ENCODE measurements at places on chromosomes 5 and 9.

DNA sequence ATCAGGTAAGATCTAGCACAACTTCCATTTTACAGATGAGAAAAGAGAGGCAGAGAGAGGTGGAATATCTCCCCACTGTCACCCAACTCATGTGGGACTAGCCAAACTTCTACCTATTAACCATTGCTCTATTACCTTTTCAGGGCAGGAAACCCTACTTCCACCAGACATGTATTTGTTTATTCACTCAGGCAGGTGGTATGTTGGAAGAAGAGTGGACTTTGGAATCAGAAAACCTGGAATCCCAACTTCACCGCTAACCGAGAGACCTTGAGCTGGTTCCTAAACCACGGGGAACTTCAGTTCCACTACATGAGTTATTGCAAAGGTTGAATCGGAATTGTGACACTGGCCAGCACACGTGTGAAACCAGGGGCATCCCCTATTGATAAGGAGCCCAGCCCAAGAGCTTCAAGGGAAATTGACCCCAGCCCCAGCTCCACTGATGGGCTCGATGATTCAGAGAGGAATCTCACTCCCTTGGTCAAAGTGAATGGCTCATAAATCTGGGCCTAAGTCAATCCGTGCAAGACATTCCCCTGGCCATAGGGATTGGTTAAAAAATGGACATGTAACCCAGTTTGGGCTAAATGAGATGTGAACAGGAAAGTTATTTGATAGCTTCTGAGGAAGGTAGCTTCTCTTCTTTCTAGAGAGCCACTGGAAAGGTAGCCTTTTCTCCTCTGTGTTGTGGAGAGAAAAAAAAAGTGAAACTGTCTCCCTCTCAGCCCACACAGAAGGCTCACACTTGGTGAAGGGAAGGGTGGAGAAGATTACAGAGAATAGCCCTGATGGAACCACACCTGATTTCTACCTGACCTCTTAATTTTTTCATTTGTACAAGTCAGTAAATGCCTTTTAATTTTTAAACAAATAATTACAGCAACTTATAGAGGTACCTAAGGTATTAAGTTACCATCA, 5.5 kb upstream of the GLIS3 start:
- no peak for DNase-seq

- no peak for DNase-seq
Measured at GRCh38 chr9:120524863-120525262, 55.1 kb downstream of the CDK5RAP2 start.

- DNase-seq, result no peak
Measured at GRCh38 chr5:132837868-132838267, 7.4 kb upstream of the SHROOM1 start.

- no peak for DNase-seq
Measured at GRCh38 chr5:26737348-26738265, 300.8 kb downstream of the CDH9 start.

DNA sequence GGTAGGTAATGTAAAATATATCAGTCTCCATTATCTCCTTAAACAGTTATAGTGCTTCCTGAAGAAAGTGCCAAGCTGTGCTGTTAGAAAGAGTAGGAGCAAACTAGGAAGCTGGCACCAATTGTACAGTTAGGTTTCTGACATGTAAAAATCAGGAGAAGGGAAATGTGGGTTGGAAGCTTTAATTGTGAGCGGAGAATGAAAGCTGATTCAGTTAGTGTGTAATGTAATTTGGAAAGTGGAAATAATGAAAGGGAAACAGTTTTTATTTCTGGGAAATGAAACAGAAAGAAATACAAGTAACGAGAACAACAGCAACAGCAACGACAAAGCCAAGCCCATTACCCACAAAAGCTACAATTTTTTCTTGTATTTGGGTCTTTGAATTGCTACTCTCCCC, 48.8 kb upstream of the JAK2 start:
- no peak for DNase-seq

GRCh38 chr9:121613009-121613752, 38.3 kb upstream of the DAB2IP start:
- DNase-seq, result peak; percentile 94

- DNase-seq, result peak; percentile 31
Measured at GRCh38 chr9:4435197-4435596, 55.1 kb upstream of the SLC1A1 start.

DNA sequence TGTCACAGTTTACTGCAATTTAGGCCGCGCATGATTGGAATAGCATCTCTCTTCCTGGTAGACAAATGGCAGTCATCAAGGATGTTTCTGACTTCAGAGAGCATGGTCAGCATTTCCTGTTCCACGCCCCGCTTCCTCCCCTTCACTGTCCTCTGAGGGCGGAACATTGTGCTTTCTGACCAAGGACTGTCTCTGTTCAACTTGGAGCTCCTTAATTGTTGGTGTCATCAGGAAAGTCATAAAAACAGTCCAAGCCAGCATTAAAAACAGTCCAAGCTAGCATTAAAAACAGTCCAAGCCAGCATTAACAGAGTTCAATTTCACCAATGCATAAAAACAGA, 301.3 kb upstream of the IRX4 start:
- no peak for DNase-seq

DNA sequence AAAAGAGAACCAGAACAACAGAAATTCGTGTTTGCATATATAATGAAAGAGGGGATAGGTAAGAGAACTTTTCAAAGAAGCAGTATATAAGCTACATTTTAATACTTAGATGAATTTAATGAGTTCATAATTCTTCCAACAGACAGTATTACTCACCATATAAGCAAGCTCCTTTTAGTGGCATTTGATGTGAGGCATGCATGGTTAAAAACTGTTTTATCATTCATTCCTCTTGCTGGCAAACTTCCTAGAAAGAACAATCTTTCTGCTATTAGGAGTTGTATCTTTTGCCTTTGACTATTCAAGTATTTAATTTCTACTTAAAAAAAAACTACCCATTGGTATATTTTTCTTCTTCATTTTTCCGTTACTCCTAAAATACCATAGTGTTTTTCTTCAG, 65.7 kb upstream of the EIF4EBP3 start:
- DNase-seq, result peak; percentile 22

DNA sequence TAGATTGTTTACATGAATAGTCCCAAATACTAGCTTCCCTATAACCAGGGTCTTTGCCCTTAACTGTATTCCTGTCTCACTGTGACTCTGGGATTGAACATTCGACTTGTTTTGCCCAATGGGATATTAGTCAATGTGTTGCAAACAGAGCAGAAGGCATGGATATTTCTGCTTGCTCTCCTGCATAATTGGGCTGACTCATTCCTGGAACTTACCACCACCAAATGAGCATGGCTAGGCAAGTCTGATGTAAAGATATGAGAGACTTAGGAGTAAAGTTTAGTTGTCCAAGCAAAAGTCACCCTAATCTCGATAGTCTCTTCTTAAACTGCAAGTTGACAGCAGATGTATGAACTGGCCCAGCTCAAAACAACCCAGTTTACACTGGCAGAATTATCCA, 273.5 kb upstream of the CCNG1 start:
- DNase-seq, result peak; percentile 5

DNA sequence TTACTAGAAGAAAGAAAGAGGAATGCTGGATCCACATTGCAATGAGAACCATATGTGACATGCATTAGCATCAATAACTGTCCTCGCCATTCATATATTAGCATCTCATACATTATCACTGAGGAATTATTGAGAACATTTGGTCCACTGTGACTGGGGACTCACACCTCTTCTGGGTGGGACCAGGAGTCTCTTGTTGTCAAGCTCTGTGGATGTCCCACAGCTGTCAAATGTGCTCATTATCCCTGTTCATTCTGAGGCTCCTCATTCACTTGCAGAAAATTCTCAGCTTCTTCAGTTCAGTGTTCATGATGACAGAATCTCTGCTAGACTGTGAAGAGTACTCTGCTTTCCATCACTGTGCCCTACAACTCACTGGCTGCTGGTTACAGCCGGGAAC, 109.4 kb downstream of the PJA2 start:
- no peak for DNase-seq

DNA sequence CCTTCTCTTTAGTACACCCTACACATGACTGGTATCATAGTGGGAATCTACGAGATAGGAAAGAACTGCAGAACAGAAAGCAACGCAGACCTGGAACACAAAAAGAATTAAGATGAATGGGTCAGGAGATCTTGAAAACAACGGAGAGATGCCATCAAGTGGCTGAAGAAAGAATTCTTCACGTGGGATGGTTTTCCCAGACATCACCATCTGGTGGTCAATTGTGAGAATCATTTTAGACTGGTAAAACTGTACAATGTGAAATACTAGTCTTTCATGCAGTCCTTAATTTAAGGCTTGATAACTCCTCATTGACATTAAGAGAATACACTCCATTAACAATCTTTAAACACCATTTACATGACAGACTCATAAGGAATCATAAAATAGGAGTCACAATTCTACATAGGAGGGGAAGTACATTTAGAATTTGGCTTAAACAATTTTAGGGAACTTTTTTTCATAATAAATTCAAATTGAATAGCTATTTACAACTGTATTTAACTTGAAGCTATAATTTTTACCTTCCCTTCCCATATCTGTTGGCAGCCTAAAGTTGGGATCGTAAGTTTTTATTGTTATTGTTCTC, 128.4 kb upstream of the TRPM3 start:
- peak; percentile 70 for DNase-seq

GRCh38 chr9:13351778-13352386, 72.4 kb upstream of the MPDZ start:
- peak; percentile 63 for DNase-seq

GRCh38 chr9:74610523-74611061, 113.5 kb downstream of the RORB start:
- DNase-seq, result no peak

DNA sequence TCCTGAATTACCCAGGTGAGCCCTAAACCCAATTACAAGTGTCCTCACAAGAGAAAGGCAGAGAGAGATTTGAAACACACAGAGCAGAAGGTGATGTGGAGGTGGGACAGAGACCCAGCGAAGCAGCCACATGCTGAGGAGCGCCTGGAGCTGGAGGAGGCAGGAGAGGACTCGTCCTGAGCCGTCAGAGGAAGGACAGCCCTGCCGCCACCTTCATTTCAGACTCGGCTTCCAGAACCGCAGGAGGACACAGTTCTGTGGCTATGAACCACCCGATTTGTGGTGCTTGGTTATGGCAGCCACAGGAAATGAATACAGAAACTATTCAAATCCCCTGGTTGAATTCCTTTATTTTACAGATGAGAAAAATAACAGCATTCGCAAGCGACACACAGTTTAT, 16.4 kb upstream of the FBP1 start:
- DNase-seq, result no peak

- DNase-seq, result peak; percentile 94
Measured at GRCh38 chr9:20684035-20684874, at the start of gene FOCAD. Gene FOCAD, plus strand, starts transcription at chr9:20684259. Its CDS starts 31,095 bp downstream, at chr9:20715354.

- no peak for DNase-seq
Measured at GRCh38 chr9:131104016-131104740, 7.8 kb downstream of the AIF1L start.

GRCh38 chr5:68216245-68217046, 890 bp downstream of the PIK3R1 start:
- peak; percentile 75 for DNase-seq

DNA sequence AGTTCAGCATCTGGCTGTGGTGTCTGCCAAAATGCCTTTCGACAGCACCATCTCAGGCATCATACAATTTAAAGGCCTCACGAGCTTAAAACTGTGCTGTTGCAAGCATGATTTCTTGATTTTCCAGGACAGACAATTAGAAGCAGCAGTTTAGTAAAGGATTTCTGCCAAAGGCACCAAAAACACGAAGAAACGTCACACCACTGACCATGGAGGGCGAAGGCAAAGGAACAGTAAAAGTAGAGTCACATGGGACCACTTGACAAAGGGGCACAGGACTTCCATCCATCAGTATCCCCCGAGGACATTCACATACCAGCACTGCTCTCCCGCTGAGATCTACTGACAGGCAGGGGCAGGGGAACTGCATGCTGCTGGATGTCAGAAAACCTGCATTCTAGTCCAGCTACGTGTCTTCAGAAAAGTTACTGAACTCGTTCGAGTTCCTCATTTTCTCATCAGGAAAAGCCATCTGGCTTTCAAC, 70.4 kb upstream of the FBXW11 start:
- DNase-seq, result no peak

DNA sequence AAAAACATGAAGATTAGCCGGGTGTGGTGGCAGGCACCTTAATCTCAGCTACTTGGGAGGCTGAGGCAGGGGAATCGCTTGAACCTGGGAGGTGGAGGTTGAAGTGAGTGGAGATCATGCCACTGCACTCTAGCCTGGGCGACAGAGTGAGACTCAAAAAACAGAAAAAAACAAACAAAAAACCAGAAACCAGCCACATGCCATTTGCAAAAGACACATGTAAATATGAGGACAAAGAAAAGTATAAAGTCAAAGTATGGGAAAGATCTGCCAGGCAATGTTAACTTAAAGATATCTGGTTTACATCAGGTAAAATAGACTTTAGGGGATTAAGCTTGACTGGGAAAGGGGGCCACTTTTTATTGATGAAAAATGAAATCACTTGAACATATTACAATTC, 90.7 kb downstream of the FNBP1 start:
- DNase-seq, result no peak

- DNase-seq, result no peak
Measured at GRCh38 chr5:108528655-108529054, 146.8 kb upstream of the FBXL17 start.

- DNase-seq, result peak; percentile 77
Measured at GRCh38 chr5:124902097-124902821, 155.8 kb upstream of the ZNF608 start.

DNA sequence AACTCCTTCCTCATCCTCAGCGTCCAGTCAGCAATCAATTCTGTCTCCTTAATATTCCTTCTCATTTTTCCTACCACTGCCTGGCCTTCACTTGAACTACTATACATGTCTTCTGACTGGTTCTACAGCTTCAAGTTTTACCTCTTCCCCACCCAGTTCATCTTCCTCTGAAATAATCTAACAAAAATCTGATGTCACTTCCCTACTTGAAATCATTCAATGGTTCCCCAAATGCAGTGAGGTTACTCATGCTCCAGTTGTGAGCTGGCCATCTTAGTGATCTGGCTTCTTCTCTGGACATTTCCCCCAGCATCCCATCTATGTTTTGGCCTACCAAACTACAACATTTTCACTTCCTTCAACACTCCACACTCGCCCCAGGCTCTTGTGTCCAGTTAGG, 14.9 kb upstream of the TMEM267 start:
- DNase-seq, result no peak

GRCh38 chr5:107074996-107075395, 595.7 kb downstream of the EFNA5 start:
- no peak for DNase-seq

DNA sequence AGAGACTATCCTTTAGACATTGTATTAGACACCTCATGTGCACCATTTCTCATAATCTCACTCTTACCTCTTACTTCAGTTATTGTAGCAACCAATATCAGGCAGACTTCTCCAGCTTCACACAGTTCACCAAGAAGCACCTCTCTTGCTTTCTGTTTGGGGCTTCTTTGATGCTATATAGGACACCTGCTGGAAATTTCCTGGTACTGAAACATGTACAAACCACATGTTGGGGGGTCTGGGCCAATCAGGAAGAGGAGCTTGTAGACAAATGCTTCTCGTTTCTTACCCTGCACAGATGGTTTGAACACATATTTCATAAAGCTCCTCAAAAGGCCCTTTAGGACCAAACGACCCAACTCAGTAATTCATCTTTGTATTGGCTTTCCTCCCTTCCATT, 212.1 kb downstream of the IZUMO3 start:
- DNase-seq, result no peak
